ENCODE measurements at places on chromosomes 1 and 21.

GRCh38 chr1:233359431-233359830 is 31.9 kb downstream of the MAP3K21 start:
- DNase-seq, result no peak

DNA sequence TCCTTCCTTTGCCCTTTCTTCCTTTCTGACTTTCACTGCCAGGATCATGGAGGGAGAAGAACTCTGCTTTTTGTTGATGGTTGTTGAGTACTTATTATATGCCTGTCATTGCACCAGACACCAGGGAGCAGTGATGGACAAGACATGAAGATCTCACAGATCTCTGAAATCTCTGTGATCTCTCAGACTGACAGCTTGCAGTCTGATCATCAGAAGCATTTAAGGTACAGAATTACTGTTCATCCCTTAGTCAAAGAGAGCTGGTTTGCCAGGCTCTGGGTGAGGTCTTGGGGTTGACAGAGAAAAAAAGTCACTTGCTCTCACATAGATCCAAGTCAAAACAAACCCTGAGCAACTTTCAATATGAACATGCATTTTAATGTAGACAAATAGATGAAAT is 299.5 kb upstream of the FMN2 start:
- no peak for DNase-seq

DNA sequence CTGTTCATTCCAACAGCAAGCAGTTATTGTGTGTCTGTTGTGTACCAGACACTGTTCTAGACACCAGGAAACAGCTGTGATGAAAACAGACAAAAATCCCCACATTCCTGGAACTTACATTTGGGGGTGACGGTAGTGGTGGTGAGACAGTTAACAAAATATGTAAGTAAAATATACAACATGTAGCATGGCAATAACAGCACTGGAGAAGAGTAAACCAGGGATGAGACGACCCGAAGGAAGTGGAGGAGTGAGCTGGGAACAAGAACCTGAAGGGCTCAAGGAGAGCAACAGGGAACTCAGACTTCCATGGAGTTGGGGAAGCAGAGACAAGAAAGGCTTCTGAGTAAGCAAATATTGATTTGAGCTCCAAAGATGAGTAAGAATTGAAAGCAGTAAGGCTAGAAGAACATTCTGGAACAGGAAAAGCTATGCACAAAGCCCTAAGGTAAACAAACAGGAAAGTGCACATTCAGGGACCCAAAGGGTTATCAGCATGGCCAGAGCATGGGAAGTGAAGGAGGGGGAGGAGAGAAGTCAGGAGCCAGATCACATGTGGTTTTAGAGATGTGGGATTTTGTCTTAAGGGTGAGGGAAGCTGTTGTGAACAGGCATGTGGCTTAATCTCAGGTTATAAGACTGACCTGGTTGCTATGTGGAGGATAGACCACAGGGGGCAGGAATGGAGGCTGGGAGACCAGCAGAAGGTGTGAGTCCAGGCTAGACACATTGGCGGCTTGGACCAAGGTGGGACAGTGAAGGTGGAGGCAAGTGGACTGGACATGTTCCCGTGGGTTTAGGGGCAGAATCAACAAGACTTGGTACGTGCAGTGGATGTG is 7.3 kb downstream of the CSF1 start:
- peak; percentile 71 for DNase-seq

- peak; percentile 77 for DNase-seq
These were observed at the start of gene SAMD13 for GRCh38 chr1:84301004-84301784. TSS of gene SAMD13 (plus strand) at chr1:84301708. CDS start at chr1:84303235, 1,527 bp downstream.

DNA sequence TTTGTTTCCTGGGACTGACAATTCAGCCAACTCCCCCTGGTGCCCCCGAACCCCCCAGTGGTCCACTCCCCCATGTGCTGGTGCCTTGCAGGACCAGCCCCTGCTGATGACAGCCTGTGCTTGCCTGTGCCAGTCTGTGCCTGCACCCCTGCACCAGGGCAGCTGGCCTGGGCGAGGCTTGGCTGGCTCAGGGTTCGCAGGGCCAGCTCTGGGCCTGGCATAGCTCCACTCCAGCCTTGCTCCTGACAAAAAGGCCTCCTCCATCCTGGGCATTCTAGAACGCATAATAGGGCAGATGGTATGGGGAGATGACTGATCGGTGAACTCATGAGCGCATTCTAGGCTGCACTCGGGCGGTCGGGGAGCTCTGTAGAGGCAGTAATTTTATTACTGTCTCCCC is 5.4 kb downstream of the CNTN2 start:
- no peak for DNase-seq

Measured in iris pigment epithelial cell (primary cell).